Airway epithelial cell (primary cell): ENCODE measurements at places on chromosomes 6 and 20. TPM values are rescaled to one million over a fixed set of nuclear protein-coding genes. Genes with fewer than 3 reads are reported as not detected.

CST5 gene
- total RNA-seq: not detected in 2 replicates

MYH7B gene
- under 0.01 TPM in 1 of 2 replicates, not detected in the other for total RNA-seq

NKX2-4 gene
- total RNA-seq: not detected in 2 replicates

FLRT3 gene
- 19.7 and 19.9 TPM in 2 replicates for total RNA-seq

SULF2 gene
- 46.6 and 56.8 TPM in 2 replicates for total RNA-seq

PDYN gene
- not detected in 2 replicates for total RNA-seq

SLC17A9 gene
- total RNA-seq: 0.78 and 1.6 TPM in 2 replicates

PRR18 gene
- total RNA-seq: 0.14 TPM in 1 of 2 replicates, not detected in the other

TBXT gene
- not detected in 2 replicates for total RNA-seq

ANGPT4 gene
- not detected in 2 replicates for total RNA-seq

ENPP5 gene
- total RNA-seq: 0.74 and 0.92 TPM in 2 replicates

TGM3 gene
- 0.14 and 0.35 TPM in 2 replicates for total RNA-seq

SPTLC3 gene
- 4.6 and 7.1 TPM in 2 replicates for total RNA-seq

MTRF1L gene
- total RNA-seq: 7.6 and 8.7 TPM in 2 replicates

HLA-DOA gene
- total RNA-seq: 0.07 TPM in 1 of 2 replicates, not detected in the other

PKIB gene
- 4.1 and 4.9 TPM in 2 replicates for total RNA-seq

SIRPB2 gene
- total RNA-seq: 0.23 and 0.49 TPM in 2 replicates

MCHR2 gene
- not detected in 2 replicates for total RNA-seq

TRIM31 gene
- 0.05 TPM in 1 of 2 replicates, not detected in the other for total RNA-seq

STMND1 gene
- total RNA-seq: not detected in 2 replicates

GGTLC1 gene
- total RNA-seq: not detected in 2 replicates

HLA-DRB5 gene
- not detected in 2 replicates for total RNA-seq

AVP gene
- not detected in 2 replicates for total RNA-seq

OR12D3 gene
- total RNA-seq: not detected in 2 replicates
